T-helper 2 cell (primary cell): ENCODE measurements at places on chromosomes 4 and X.

DNA sequence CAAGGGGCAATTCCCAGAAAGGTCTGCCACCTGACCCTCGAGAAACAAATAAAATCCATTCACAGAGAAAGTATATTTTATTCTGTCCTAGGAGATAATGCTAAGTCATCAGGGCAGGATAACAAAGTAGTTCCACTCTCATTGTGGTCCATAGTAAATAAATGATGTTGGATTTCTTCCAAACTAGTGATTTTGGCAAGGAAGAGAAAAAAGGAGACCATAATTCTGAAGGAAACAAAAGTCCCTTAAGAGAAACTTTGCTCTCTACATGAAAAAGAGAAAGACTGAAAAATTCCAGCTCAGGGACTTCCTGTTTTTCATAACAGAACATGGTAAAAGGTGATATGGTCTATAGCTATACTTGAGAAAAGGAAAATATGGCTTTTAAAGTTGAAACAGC lies 71.5 kb upstream of the DDX60 start:
- no peak for DNase-seq

DNA sequence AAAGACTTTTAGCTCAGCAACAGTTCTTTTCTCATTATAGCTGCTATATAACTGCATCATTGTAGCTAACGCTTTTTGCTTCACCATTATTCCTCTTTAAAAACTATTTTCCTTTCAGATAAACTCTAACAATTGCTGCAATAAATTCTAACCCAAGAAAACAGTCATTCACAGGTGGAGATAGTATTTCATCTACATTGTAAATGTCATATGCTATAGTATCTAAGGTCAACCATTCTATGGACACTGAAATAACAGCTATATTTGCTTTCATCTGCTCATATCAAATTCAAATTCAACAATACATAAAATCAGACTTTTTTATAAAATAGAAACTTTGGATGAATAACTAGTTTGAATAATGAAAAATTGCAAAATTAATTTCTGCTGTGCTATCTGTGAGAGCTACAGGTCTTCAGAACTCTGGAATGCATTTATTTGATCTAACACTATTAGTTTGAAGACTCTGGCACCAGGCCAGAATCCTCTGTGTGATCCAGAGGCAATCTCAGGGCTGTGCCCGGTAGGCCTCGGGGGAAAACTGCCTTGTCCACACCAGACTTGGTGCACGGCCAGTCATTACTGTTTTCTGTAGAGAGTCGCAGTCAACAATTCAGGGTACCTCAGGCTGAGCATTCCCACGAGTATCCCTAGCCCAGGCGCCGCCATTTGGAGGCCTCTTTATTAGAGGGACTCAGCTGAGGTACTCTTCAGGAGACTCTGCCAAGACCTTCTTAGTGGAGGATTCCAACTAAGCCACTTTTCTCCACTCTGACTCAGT lies 332.4 kb downstream of the SLC7A11 start:
- no peak for DNase-seq

DNA sequence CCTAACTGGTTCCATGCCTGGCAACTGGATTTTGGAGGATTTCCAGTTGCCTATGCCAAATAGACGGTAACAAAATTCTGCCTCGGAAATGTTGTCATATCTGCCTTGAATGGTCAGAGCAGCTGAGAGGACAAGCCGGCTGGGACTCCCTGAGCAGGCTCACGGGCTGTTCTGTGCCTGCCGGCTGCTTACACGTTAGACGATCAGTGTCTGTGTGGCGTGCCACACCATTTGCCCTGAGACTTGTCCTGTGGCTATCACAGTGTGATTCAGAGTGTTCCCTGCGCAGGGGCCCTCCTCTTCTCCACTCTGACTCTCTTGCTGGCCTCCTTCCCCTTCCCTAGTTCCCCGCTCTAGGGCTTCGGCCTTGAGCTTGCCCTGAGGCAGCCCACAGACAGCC lies 42.4 kb downstream of the RAI2 start:
- DNase-seq: no peak

DNA sequence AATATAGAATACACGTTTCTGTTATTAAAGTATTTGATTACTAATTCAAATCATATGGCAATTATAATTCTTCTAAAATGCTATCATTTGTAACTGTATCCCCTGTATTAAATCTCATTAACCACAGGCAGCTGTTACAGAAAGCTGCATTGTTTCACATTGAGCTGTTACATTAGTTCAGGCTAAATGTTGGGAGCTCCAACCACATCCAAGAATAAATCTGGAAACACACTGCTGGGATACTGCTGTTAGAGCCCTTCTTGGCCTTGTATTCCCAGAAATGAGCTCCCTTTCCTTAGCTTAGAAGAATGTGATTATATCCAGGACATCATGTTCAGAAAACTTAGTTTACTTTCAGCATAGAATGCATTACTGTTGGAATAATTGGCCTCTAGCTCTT lies 48.2 kb downstream of the GUCY1B1 start:
- no peak for DNase-seq

GRCh38 chrX:6930307-6930849 lies 217.1 kb upstream of the STS start:
- no peak for DNase-seq

- no peak for DNase-seq
These were observed 1.9 kb downstream of the FAM114A1 start for GRCh38 chr4:38869511-38869910.

GRCh38 chrX:150197388-150197787 lies 165.7 kb upstream of the MAMLD1 start:
- DNase-seq: no peak

DNA sequence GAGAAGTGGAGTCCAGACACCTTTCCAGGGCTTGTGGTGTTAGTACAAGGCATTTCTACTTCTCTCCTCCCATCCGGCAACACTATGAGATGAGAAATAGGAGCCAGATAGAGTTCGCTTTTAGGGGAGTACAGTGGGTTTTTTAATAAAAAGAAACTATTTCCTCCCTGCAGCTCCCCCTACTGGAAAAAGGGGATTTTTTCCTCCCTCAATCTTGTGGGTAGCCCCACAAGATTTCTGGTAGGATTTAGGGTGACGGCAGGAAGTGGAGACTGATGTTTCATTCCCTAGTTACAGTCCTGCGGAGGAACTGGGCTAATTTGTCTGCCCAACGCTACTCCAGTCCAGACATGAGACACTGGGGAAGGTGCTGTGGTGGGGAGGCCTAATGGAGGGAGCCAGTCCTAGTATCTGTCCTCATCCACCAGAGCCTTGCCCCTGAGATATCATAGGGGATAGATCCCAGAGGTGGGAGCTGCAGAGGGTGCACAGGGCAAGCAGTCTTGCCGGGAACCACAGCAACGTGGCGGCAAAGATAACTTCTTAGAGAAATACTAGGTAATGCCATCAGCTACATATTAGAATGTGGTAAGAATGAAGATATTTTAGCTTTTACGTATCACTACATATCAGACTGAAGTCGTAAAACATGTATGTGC lies 45.5 kb upstream of the PRKG2 start:
- DNase-seq: no peak

GRCh38 chr4:137980641-137981040 lies 261.5 kb downstream of the SLC7A11 start:
- DNase-seq: no peak

GRCh38 chrX:6849716-6850414 lies 297.6 kb upstream of the STS start:
- no peak for DNase-seq

GRCh38 chr4:119858176-119858575 lies 208.5 kb downstream of the MAD2L1 start:
- DNase-seq: no peak

GRCh38 chr4:73734530-73735001 lies 5.8 kb upstream of the CXCL8 start:
- no peak for DNase-seq

DNA sequence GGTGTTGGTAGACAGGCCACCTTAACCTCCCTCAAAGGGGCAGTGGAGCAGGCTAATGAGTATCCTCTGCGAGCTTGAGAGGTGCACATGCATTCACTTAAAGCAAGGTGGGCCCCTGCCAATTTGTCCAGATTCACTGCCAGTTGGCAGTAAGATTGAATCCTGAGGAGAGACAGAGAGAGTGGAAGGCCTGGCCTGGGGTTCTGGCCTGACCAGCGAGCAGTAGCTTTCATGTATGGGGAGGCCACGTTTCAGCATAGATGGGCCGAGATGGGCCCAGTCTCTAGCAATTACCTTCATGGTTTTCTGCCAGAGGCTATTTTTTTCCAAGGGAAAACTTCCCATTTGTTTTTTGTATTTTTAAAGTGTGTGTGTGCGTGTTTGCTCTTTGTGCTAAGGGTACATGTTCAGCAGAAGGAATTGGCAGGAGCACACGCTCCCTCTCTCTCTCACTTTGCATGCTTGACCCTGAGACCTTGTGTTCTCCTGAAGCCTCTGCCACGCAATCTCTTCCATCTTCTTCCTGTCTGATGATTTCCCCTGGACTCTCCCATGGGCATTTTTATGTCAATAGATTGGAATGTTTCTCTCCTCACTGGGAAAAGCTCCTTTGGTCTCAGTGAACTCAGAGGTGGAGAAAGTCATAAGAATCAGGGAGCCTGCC lies 215.8 kb upstream of the SFRP2 start:
- DNase-seq: no peak

DNA sequence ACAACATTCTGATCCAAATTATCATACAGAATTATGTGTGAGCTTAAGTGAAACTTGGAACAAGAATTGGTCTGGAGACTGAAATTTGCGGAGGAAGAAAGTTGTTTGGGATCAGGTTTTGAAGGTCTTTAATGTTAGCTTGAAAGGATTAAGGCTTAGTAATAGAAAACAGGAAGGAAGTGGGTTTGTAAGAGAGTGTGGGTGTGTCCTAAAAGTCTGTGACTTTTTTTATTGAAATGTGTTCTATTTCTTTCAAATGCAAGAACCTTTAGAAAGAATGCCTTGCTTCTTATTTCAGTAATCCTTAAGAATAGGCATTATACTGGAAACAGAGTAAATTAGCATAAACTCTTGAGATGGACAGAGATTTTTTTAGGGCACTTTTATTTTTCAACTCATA lies 198.0 kb downstream of the GALNTL6 start:
- DNase-seq: no peak

GRCh38 chrX:68808686-68809357 lies 20.0 kb upstream of the EFNB1 start:
- no peak for DNase-seq

DNA sequence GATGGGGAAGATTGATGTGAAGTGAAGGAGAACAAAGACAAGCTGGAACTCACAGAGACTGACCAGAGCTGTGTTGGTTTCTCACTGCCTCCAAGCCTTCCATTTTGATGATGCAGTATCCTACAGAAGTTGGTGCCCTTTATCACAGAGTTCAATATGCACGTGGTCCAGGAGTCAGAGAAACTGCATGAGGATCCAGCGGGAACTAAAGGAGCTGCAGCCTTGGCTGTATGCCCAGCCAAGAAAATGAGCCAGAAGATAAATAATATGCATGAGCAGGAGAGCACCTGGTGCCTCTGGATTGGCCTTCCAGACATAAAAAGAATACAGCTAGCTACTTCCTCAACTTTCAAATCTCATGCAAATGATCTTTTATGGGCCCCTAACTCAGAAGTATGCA lies 44.3 kb upstream of the DCLK2 start:
- DNase-seq: no peak

DNA sequence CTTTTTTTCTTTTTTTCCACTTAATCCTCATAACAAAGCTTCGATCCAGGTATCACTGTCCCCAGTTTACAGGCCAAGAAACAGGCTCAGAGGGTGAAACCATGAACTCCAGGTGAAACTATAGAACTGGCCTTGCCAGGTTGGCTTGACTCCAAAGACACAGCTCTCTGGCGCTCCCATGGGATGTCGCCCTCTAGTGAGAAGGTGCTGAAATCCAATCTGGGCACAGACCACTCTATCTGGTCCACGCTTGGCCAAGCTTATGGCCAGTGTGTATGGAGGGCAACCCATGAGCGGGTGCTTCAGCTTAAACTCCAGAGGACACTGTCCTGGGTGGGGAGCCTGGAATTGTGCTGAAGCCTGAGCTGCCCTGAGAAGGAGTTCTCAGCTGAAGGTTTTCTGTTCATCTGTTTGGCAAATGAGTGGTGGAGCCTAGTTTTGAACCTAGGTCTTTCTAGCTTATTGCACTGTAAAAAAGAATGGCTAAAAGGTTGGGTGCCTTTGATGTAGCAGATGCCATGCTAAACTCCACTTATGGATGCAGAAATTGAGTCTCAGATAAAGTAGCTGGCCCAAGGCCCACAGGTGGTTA lies 70.5 kb downstream of the SEL1L3 start:
- no peak for DNase-seq

DNA sequence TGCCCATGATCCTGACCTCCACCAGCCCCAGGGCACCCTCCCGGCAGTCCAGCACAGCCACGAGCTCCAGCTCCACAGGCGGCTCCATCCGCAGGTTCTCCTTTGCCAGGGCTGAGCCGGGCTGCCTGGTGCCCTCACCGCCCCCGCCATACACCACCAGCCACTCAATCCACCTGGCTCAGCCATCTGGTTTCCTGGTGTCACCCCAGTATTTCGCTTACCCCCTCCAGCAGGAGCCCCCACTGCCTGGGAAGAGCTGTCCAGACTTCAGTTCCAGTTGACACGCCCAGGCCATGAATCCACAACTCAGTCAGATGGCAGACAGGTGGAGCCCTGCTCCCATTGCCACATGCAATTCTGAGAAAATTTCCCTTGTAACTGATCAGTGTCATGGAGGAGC lies 3.9 kb downstream of the SHISA3 start:
- no peak for DNase-seq

GRCh38 chrX:136214551-136214950 lies 36.6 kb downstream of the MAP7D3 start:
- DNase-seq: no peak

DNA sequence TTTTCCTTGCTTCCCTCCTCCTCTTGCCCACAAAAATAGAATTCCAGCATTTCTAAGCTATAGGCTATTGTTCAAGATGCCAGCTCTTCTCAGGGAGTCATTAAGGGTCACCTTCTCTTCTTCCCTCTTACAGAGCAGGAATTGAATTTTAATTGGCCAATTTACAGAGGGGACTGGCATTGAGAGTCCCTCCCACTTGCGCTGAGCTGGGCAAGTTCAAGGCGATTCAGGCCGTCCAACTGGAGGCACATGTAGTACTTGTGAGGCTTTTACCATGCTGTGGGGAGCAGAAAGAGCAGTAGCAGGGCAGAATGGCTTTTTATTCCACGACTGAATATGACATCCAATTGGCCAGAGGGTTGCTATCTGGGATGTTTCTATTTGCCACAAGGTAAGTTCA lies 181.9 kb downstream of the SOWAHB start:
- no peak for DNase-seq

GRCh38 chrX:30814978-30815377 lies 74.1 kb downstream of the TAB3 start:
- no peak for DNase-seq

DNA sequence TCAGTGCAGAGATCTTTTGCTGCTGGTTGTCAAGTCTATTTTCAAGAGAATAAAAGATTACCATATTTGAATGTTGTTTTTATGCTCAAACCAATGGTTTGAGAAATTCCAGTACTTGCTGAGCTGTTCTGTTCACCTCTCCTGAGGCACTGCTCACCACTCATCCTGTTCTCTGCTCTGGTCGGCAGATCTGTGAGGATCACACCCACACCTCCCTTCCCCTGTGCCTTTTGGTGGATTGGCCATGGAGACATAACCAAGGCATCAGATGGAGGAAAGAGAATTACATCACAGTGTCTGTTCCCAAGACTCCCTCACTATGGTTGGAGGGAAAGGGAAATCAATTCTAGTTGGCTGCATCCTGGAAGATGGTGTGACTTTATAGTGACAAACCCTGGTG lies 391.6 kb downstream of the ARHGAP24 start:
- no peak for DNase-seq

- DNase-seq: no peak
These were observed 275.4 kb downstream of the FAT4 start for GRCh38 chr4:125590158-125590557.
